ENCODE measurements at places on chromosomes 7 and 10.

- no peak for DNase-seq
These were observed 178.2 kb downstream of the CCDC3 start for GRCh38 chr10:12823328-12823727.

DNA sequence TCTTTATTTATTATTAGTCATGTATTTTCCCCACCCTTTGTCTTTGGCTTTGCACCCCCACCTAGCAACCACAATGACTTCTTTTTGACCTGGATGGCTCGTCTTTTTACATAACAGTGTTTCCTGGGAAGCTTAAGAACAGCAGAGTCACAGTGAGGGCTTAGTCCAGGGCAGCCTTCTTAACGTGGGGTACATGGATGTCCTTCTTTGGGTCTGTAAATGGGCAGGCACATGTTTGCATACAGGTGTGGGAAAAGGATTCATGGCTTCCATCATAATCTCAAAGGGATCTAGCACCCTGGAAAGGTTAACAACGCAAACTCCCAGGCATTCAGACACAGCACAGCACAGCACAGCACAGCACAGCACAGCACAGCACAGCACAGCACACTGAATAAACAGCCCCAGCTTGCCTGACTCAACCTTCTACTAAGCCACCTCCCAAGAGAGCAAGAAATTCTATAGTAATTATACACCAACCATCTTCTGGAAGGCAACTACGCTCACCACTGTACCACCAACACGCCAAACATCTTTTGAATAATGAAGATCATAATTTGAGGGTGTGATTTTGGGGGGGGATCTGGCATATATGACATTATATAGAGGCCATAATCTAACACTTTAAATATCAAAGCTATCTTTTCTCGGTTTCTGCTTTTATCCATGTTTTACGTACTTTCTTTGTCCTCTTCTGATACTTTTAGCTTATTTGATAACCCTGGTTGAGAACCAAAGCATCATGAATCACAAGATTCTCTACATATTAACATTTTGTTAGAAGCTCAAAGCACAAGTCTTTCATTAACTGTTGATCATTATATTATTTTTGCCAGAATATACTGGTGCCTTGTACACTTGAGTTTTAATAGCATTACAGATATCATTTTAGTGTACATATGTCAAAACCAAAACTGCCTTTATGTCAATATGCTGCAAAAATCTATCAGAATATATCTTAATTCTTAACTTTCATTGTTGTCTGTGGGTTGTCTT lies 177.2 kb upstream of the KLF14 start:
- no peak for DNase-seq

DNA sequence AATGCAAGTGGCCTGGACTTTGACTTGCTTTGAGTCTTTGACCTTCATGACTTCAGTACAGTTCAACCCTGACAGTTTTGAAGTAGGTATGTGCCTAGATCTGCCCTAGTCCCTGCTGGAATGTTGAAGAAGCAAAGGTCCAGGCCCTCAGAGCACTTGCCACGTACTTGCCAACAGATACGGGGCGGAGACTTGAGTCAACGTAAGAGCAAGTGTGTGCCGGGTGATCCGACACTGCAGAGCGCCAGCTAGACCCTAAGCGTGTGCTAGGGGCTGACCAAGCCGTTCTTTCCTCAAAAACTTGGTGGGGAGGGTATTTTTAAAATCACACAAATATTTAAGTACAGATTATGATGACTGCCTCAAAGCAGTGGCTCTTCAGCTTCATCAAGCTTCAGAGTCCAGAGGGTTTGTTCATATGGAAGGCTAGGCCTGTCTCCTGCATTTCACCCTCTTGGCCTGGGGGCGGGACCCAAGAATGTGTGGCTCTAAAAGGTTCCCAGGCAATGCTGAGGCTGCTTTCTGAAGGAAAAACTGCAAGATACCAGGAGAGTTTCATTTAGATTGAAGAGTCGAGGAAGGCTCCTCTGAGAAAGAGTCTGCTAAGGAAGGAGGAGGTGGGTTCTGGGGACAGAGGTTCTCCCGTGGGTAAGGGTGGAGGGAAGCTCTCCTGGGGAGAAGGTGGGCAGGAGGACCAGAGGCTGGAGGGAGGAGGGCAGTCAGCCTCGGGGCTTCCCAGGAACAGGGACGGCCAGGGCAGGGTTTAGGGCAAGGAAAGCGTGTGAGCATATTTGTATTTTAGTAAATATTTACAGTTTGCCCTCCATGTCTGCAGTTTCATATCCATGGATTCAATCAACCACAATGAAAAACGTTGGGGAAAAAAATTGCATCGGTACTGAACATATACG lies 160.3 kb downstream of the EGFR start:
- DNase-seq: no peak

- no peak for DNase-seq
These were observed 2.9 kb downstream of the IGF2BP3 start for GRCh38 chr7:23467291-23467805.

DNA sequence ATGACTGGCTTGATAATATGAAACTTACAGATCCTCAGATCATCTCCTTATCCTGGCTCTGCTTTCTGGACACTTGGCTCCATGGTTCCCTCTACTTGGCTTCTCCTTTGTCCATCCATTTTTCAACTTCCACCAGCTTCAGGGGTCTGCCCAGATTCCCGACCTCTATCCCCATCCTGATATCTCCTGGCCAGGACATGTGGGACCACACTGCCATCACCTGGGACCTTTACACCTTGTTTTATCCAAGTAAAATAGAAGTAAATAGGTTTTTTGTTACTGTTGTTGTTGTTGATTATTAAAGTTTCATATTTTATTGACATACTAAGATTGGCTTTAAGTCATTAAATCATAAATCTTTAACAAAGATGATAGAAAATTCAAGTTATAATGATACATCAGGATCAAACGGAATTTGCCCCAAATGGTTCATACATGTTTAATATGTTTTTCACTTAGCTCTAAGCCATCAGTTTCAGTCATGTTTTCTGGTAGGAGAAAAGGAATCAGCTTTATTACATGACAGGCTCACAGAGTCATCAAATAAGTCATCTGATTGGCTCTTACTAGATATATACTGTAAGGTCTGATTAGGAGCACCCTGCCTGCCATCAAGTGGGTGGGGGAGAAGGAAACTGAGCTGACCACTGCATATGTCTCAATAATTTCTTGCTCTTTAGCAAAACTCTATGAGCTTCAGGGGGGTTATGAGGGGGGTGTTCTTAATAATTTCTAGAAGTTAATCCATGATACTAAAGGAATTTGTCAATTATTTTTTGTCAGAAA lies 111.5 kb upstream of the AHR start:
- DNase-seq: no peak

- DNase-seq: no peak
These were observed 34.1 kb downstream of the SMC3 start for GRCh38 chr10:110601581-110601980.

GRCh38 chr7:144000020-144000419 lies at the start of gene OR6B1:
OR6B1 (plus strand) TSS chr7:144000320; CDS start chr7:144003997, 3,677 bp downstream.
- no peak for DNase-seq

DNA sequence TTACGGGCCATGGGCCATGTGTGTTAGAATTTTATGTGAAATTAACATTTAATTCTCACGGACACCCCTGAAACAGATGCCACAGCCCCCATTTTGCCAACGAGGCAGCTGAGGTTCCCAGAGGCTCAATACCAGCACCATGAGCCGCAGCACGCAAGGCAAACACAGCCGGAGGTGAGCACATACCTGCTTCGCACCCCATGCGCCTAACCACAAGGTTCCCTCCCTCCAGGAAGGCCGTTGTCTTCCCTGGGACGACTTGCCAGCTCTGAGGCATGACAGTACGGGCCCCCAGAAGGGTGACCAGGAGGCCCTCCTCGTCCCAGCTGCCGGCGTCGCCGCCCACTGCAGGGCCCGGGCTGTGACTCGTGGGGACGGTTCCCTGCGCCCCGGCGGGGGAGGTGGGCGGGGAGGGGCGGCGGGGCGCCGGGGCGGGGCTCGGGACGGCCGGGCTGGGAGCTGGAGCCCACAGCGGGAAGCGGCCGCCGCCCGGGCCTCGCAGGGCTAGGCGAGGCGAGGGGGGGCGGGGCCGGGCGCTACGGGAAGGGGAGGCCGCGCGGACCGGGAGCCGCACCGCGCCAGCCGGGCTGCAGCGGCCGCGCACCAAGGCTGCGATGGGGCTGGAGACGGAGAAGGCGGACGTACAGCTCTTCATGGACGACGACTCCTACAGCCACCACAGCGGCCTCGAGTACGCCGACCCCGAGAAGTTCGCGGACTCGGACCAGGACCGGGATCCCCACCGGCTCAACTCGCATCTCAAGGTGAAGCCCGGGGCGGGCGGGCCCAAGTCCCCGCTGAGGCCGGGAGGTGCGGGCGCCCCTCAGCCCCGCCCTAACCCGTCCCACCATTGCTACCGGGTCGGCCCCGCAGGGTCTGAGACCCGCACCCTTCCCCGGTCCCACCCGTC lies at the start of gene CAV2:
TSS of gene CAV2 (plus strand) at position 571 of the 910 bp plus-strand sequence. CDS start at position 615, 44 bp downstream.
- no peak for DNase-seq

- DNase-seq: no peak
These were observed 739.0 kb upstream of the GALNT17 start for GRCh38 chr7:70392877-70393435.

DNA sequence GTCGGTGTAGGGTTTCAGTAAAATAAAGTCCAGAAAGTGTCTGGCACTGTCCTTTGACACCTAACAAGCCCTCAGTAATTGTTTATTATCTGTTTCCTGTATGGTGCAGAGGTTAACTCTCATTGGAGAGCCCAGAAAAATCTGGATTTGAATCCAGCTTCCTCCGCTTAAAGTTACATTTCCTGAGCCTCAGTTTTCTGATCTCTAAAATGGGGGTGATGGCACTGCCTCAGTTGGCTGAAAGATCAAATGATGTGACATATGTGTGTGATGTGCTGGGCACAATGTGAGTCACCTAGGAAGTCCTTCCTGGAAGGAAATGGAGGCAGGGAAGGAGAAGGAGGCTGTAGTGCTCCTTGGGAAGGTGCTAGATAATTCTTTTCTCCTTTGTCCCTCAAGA lies 14.7 kb upstream of the CDH23 start:
- no peak for DNase-seq

DNA sequence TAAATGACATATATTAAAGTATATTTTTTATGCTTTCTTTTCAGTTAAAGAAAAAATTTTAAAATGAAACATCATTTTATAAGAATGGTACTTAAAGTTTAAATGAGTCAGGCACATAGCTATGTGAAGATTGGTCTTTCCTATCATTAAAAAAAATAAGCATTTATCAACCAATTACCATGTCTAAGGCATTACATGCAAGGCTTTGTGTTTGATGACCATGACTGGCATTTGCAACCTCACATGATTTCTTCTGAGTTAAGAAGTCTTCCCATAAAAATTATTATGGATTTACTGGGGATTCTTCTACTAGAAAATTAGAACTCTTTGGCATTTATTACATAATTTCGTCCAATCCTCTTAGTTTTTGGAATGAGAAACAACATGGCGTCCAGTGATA lies 776.1 kb downstream of the MAGI2 start:
- DNase-seq: no peak

Data from AG04450 (cell line).